CD4-positive, alpha-beta T cell treated with Interleukin-4 for 1 hour (primary cell): ENCODE measurements at places on chromosomes 2 and 18.

DNA sequence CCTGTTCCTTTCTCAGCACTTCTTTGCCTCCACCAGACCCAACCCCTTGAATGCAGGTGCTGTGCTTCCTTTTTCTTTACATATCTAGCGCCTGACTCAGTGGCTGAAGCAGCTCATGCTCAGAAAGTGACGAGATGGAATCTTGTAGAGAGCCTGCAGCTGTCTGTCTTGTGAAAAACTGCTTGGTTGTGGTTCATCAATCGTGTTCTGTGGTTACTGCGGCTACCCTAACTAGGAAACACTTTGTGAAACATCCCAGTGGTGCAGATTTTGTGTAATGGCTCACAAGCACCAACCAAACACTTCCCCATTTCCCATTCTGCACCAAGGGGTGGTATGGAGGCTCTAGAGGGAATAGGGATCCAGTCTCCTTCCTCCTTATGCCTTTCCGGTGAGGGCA lies 307.2 kb upstream of the MMADHC start:
- no peak for DNase-seq

DNA sequence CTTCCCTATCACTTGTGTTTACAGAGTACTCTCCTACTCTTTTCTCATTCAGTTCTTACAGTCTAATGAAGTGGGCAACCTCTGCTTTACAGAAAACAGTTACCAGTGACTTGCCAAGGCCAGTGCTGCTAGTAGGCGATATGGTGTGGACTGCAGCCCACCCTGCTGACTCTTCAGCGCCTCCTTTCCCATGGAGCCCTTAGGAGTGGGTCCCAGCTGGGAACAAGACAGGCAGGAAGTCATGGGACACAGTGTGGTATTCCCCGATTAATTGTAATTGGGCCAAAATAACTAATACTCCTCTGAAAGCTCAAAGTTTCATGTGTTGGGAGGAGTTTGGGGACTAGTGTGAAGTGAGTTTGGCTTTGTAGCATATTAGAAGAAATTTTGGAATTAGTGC lies 120.1 kb upstream of the EML6 start:
- DNase-seq = no peak

DNA sequence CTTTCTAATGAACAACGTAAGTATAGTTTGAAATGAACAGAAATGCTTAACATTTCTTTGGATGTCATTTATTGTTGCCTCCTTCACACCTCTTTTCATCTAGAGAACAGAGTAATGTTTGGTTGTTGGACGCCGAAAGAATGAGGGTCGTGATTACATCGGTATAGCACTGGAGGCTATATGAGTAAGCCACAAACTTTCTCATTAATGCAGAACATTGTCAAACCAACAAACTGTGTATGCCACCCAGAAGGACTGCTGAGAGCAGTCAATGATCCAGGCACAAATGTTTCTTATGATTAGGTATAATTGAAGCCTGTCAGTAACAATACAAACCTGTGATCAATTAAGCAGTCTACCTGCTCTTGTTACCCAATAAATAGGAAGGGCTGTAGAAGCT lies 1494.7 kb upstream of the NXPH2 start:
- no peak for DNase-seq

DNA sequence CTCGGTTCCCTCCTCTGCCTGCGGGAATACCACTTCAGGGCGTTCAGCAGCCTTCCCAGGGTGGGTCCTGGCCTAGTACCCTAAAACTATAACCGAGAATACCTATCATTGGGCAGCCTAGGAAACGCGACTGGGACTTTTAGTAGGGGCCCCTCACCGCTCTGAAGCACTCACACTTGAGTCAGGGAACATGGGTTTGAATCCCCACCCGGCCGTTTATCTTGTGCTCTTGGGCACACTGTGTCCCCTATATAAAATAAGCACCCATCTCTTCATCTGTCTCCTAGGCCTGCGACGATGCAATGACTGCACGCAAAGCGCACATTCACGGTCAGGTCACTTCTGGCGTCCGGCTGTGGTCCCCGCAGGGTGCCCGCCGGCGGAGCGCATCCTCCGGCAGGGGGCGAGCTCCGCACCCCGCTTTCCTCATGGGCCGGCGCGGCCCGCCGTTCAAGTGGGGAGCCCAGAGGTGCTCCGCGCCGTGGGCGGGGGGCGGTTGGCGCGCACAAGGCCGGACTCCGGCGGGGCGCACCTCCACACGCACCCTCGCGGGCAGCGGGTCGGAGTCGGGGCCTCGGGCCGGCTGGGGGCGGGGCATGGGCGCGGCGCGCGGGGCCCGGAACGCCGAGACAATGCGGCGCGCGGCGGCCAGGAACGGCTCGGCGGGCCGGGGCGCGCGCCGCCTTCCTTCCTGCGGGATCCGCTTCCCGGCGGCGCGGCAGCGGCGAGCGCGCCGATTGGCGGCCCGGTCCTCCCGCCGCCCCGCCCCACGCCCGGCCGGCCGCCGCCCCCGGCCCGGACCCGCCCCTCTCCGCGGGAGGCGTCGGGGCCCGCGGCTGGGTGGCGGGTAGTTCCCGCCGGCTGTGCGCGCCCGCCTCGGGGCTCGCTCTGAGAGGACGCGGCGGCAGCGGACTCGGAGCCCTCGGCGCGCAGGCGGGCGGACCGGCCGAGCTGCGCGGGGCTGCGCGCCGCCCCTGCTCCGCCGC lies at the start of gene ASAP2:
TSS of gene ASAP2 (plus strand) at position 850 of the 986 bp plus-strand sequence. CDS start 293 bp downstream, outside the sequence.
- DNase-seq = peak; percentile 19
